ENCODE measurements at places on chromosomes 3 and 15. TPM values are rescaled to one million over a fixed set of nuclear protein-coding genes. Genes with fewer than 3 reads are reported as not detected.

The SLC15A2 gene
- 1.0 TPM for total RNA-seq

The ETV5 gene
- 60.0 TPM for total RNA-seq

The FGF7 gene
- not detected for total RNA-seq

The IL20RB gene
- 0.22 TPM for total RNA-seq

The MEGF11 gene
- total RNA-seq: not detected

The CAMKV gene
- 0.13 TPM for total RNA-seq

The ARGFX gene
- total RNA-seq: not detected

All from HepG2 (cell line).